ENCODE measurements at places on chromosomes 13 and 19. TPM values are rescaled to one million over a fixed set of nuclear protein-coding genes. Genes with fewer than 3 reads are reported as not detected.

GRCh38 chr13:42883771-42884467 is 102.5 kb downstream of the FAM216B start:
- peak; percentile 70 for DNase-seq

- peak; percentile 78 for DNase-seq
These were observed 1.7 kb downstream of the TGFBR3L start for GRCh38 chr19:7916103-7916954.

DNA sequence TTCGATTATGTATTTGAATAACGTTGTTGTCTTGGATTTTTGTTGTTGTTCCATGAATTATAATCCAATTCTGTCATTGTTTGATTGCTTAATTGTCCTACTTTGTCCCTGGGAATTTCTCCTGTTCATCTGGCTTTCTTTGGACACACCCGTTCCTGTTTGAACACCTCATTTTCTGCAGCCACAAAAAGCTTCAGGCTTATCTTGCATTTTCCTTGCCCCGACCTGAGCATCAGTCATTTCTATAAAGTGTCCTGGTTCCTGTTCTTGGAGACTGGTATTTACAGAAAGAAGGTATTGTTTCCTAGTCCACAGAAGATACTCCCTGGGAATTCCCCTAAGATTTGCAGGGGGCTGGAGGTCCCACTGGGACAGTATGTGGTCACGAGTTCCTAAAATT is 731.8 kb upstream of the ARGLU1 start:
- DNase-seq, result no peak

GRCh38 chr13:46405457-46405856 is 18.4 kb upstream of the RUBCNL start:
- DNase-seq, result no peak

- peak; percentile 27 for DNase-seq
These were observed 51.7 kb upstream of the EEF1AKMT1 start for GRCh38 chr13:20825477-20825875.

Gene NMRK2
- not detected for total RNA-seq

DNA sequence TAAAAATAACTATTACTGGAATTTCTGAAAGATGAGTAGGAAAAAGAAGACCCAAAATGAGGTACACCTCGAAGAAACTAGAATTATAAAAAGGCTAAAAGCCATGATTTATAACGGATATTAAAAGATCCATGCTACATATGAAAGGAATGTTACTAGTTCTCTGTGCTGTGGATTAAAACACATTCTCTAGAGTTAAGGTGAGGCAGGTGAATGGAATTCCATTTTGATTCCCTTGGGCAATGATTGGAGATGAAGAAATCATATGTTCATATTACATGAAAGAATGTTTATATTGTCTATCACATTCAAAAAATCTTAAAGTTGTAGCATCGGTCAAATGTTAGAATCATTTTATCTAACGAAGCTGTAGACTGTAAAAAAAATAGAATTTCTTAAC is 783.7 kb downstream of the PCDH9 start:
- DNase-seq, result no peak

Gene FAAP24
- total RNA-seq, result 2.4 TPM

DNA sequence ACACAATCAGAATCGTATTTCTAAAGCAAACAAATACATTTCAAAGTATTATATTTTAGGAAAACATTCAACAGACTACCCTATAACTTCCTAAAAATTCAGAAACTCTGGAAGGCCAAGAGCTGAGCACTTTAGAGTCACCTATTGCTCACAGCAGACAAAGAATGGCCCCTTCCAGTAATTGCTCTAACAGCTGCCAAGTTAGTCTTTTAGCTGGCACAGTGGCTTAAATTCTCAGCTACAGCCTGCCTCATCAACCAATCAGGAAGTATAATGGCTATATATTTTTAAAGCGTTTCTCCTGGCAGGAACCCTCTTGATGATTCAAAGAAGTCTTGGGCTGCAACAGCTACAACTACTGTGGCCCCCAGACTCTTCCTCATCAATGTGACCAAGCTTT is 14.9 kb upstream of the SLITRK5 start:
- no peak for DNase-seq

- DNase-seq, result peak; percentile 44
These were observed 117.2 kb downstream of the UBL3 start for GRCh38 chr13:29733147-29733611.

DNA sequence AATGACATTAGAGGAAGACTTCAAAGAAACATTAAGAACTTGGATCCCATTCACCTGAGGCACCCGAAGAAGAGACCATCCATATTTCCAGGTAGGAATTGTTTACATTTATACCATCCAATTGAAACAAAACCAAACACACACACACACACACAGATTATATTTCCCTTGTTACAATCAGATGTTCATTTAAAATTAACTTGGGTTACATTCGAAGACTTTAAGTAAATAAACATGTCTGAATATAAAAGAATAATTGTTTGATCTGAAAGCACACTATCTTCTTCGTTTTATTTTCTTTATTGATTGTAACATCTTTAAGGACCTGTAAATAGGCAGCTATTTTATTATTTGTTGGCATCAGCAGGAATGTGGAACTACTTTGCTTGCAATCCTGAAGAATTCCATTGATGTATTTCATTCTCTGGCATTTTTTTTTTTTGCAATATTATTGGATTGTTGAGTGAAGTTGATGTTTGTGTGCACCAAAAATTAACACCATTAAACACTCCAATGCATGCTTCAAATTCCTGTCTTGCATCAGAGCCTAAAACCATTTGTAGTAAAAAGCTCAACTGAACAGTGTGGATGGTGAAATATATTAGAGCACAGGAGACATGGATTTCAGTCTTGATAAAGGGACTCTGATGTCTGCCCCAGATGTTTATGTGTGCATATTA is 85.3 kb upstream of the FRY start:
- DNase-seq, result peak; percentile 49

- no peak for DNase-seq
These were observed 38.0 kb downstream of the ADGRE1 start for GRCh38 chr19:6925386-6925785.

GRCh38 chr19:19334063-19334988 is 13.7 kb downstream of the MAU2 start:
- no peak for DNase-seq

Gene CYP2A6
- not detected for total RNA-seq

DNA sequence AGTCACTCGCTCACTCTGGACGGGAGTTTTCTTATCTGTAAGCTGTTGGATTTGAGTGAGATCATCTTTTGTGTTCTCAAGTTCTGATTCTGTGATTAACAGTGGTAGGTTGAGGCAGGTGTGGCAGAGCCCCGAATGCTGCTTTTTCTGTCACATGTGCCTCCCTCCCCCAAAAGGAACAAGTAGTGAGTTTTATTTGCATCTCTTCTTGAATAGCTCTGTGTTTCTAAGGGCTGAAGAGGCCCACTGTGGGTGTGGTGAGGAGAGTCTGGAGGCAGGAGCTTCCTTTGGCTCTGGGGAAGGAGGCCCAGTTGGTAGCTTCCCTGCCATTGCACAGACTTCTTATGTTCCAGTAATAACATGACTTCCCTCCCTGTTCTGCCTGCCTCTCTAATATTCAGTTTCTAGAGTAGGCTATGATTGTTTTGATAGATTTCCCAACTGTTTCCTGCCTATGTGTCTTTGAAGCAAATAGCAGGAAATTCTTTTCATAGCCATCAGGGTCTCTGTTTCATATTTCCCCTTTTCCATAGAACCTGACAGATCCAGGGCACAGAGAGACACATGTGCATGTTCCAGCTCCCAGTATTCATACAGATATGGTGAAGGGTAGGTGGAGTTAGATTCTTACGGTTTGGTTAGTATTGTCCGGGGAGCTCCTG is 23.9 kb upstream of the CXCL17 start:
- DNase-seq, result peak; percentile 8

Gene TMEM145
- not detected for total RNA-seq

Gene FREM2
- total RNA-seq, result not detected

DNA sequence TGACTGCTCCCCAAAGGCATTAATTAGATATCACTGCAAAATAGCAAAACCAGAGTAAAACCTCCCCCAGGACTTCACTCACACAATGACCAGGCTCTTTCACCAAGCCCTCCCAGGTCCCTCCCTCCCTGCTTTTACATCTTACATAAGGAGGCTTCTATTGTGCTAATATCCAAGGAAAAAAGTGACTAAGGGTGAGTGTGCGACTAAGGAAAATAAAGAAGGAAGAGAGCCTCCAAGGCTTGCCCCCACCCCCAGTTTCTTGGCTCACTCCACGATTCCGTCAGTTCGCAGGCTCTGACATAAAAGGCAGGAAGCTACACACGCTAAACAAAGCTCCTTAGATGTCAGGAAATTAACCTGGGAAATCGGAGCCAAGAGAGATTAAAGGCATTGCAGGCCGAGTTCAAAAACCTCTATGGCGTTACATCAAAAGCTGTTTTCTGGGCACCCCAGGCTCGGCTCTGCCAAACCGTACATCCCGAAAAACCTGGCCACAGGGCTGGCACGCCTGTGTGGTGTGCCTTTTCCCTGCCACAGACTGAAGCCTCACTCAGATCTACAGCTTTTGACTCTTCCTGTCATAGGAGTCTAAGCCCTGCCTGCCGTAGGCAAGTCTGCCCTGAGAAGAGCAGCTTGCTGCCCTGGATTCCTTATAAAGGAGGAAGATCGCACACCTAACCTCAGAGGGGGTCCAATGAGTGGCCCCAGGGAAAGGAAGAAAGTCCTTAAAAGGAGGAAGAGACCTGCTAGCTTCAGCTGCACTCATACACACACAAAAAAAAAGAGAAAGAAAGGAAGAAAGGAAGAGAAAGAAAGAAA is 67.0 kb upstream of the SERP2 start:
- DNase-seq, result peak; percentile 95

GRCh38 chr13:33487575-33488243 is 202.2 kb upstream of the STARD13 start:
- DNase-seq, result peak; percentile 67

DNA sequence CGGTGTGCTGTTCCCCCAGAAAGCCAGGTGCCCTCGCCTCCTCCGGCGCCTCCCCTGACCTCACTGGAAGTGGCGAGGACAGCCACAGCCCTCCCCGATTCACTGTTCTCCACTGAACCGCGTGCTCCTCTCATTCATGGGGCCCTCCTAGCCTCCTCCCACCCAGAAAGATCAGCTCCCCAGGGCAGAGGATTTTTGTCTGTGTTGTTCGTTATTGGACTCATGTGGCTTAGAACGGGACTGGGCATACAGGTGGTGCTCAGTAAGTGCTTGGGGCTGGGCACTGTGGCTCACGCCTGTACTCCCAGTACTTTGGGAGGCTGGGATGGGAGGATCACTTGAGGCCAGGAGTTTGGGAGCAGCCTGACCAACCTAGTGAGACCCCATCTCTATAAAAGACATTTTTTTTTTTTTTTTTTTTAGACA is 3.8 kb downstream of the PRTN3 start:
- DNase-seq, result no peak

Gene ZNF600
- 1.9 TPM for total RNA-seq
